ENCODE measurements at places on chromosomes 4 and X.

DNA sequence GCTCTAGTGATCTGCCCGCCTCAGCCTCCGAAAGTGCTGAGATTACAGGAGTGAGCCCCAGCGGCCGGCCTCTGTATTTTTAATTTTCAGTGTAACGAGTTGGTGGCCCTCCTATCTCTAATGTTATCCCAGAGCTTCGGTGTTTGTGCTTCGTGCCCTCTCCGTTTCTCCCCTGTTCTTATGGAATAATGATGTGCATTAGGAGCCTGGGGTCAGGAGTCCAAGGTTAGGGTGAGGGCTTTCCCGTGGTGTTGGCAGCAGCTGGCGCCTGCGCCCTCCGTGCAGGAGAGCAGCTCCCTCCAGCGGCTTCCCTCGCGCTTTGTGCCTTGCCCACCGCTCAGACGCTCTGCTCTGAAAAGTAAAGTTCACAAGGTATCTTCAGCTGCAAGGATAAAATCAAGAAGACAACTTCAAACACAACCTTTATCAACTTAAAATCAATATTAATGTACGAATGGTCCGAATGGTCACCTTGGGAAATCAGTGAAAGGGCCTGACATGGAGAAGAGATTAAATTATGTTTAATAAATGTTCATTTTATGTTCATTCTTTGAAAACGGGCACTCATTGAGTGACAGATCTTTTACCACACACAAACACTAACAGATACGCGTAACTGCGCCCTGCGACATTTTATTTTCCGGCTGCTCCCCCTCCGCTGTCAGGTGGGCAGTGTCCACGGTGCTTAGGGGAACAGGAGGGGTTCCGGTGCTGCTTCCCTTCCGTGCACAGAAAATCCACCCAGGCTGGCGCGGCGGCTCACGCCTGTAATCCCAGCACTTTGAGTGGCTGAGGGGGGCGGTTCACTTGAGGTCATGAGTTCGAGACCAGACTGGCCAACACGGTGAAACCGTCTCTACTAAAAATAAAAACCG, 62.4 kb downstream of the TRAPPC11 start:
- peak; percentile 39 for DNase-seq

GRCh38 chr4:101114936-101115372, 232.4 kb downstream of the PPP3CA start:
- no peak for DNase-seq

DNA sequence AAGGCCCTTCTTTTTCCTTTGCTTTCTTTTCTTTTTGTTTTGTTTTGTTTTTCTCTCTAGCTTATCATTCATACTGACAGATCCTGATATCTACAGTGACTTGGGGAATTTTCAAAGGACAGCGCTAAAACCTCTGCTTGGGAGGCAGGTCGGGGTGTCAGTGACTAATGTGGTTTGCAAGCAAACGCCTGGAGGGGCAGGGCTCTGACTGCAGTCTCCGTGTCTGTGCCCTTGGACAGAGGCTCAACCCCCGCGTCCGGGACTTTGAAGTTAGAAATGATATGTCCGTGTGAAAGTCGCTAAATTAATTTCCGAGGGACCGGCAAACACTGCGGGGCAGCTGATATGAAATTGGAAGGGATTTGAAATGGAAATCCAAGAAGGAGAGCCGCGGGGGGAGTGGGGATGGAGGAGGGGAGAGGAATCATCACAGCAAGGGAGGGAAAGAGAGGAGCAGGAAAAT, 312.4 kb downstream of the DHRSX start:
- no peak for DNase-seq

GRCh38 chr4:150207871-150208270, 129.6 kb downstream of the DCLK2 start:
- no peak for DNase-seq

- no peak for DNase-seq
Observed at GRCh38 chr4:80489798-80490197, 154.3 kb downstream of the CFAP299 start.

DNA sequence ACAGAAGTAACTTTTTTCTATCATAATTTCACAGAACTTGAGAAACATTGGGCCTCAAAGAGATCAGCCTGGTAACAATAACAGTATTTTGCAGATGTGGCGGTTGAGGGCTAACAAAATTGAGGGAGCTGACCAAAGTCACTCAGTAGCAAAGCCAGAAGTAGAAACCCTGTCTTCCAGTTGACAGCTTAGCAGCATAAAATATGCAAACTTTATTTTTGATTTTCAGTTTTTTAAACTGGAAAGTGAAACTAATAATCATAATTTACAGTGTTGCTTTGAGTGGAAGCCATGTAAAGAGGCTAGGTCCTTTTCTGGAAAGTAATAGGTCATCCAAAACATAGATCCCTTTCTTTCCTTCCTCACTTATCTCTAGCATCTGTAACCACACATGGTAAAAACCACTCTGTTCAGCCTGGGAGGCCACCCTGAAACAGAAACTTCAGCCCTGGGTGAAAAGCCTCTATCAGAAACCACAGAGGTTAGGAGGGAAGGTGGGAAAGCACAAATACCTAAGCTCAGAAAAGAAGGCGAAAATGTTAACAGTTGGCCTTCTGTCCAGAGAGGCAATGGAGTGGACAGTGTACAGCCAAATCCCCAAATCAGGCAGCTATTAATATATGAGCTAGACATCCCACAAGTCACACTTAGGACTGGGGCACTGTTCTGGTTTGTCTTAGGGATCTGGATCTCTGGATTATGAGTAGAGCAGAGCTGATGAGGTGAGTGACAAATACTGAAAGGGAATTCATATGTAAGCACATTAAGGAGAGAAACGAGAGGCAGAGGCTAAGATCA, 61.1 kb upstream of the ARSJ start:
- no peak for DNase-seq

GRCh38 chr4:112514647-112515197, 1.3 kb downstream of the NEUROG2 start:
- DNase-seq, result no peak

- DNase-seq, result no peak
Observed at GRCh38 chrX:120022763-120023162, 54.7 kb downstream of the RHOXF2B start.

GRCh38 chr4:145498430-145498829, 16.8 kb downstream of the SMAD1 start:
- no peak for DNase-seq

GRCh38 chrX:119093991-119094735, 21.4 kb downstream of the CT47C1 start:
- no peak for DNase-seq

GRCh38 chr4:53174823-53175222, 191.0 kb downstream of the SCFD2 start:
- no peak for DNase-seq

DNA sequence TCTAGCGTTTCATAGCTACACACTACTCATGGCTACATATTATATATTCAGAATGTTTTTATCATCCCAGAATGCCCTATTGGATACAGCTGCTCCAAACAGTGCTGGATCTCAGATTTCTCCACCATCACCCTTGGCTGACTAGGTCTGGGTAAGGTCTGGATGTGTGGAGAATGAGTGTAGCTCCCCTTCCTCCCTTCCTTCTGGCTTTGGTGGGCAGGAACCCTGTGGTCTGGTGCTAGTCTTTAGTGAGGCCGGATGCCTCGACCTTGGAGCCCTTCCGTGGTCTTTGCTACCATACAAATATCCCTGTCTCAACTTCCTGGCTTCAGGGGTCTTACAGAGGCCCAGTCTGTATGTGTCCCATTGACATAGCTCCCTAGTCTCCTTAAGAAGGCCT, 52.1 kb upstream of the KDR start:
- no peak for DNase-seq

- no peak for DNase-seq
Observed at GRCh38 chr4:30538794-30539193, 181.4 kb upstream of the PCDH7 start.

GRCh38 chr4:150381609-150382008, 200.3 kb upstream of the MAB21L2 start:
- DNase-seq, result no peak

DNA sequence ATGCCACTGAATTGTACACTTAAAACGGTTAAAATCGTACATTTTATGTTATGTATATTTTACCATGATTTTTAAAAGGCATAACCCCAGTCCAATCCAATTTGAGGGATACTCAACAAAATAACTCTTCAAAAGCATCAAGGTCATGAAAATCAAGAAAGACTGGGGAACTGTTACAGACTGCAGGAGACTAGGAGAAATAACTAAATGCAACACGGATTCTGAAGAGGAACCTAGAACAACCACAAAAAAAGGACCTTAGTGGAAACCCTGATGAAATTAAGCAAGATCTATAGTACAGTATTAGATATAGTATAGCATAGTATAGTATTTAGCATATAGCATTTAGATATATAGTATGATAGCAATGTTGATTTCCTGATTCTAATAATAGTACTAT, 26.8 kb downstream of the SH3KBP1 start:
- no peak for DNase-seq

- no peak for DNase-seq
Observed at GRCh38 chr4:13642170-13642950, 14.8 kb upstream of the BOD1L1 start.

DNA sequence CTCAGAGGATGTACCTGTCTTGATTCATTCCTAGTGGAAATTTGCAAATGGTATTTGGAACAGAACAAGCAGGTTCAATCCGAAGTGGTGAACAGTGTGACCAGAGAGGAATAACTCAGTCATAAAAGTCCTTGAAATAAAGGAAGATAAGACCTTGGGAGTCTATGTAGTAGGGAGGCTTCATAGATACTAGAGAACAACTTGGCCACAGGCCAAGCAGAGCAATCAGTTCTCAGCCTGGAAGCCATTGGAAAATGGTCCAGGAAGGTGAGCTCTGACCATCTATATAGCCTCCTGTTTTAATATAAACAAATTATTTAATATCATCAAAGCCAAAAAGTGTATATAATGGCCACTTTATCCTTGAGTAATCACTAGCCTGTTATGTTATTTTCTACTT, 11.3 kb downstream of the TXK start:
- DNase-seq, result no peak

- DNase-seq, result no peak
Observed at GRCh38 chrX:58025979-58026378, 115.7 kb upstream of the ZXDA start.

- DNase-seq, result no peak
Observed at GRCh38 chr4:1547856-1548826, 136.0 kb downstream of the FAM53A start.

DNA sequence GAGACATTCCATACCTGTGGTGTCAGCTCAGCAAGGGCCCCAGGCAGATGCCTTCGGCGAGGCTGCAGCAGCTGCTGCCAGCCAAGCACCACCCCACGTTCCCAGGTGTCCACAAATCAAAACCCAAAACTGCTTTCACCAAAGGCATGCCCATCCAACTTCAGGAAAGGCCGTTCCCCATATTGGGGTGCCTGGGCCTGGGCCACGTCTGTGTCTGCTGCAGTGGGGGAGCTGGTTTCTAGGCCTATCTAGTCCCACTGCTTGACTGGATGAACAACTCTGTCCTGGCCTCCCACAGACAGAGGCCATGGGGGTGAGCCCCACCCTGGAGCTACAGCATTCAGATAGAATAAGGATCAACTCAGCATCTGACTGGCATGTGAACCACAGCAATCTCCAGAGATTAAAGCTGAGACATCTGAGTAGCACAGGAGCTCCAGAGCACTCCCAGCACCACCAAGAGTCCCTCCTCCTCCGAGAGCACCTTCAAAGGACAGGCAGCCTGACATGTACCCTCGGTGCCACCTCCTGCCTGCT, 37.0 kb downstream of the NAT8L start:
- DNase-seq, result no peak

DNA sequence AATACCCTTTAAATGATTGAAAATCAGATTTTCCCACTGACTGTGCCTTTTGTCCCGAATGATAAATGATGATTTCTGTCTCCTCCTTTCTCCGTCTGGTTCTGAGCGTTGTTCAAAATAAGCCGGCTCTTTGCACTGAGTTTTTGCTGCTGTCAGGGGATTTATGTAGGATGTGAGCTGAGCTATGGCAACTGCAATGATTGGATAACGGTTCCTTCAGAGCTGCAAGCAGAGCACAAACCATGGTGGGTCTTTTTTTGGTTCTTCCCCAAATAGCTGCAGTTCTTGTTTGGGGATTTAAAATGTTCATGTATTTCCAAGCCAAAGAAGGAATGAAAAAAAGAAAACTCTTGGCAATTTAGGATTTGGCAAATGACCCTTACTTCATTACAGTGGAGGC, 124.5 kb upstream of the CASK start:
- no peak for DNase-seq

DNA sequence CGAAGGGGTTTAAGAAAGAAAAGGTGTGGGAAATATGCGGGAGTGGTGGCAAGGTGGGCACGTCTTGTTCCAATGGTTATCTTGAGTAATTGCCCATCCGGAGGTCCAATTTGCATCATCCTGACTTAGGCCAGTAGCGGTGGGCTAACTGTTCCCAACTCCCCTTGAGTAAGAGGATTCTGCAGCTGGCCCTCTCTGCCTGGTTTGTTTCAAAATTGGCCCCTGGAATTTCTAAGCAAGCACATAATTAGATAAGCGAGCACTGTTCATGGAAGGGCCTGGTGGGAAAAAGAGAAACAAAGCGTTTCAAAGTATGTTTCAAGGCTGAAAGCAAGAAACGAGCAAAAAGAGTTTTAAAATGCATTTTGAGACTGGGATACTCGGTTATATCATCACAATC, 198.2 kb downstream of the CEP135 start:
- DNase-seq, result no peak

- DNase-seq, result no peak
Observed at GRCh38 chr4:148048598-148048997, 316.7 kb downstream of the ARHGAP10 start.

DNA sequence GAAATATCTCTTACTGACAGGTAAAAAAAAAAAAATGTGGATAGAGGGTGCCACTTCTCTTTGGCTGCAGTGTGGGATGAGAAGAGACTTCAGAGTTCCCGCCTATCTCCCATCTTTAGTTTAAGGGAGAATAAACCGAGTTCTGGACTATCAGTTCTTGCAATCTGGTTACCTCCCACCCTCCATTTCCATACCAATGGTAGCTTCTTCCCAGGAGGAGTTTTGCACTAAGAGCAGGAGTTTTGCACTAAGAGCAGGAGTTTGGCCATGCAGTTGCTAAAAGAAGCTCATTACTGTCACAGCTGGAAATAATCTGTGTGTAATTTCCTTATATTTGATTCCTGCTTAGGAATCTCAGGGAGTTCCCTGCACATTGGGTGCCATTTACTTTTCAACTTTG, 10.8 kb upstream of the GUCY1B1 start:
- no peak for DNase-seq

- no peak for DNase-seq
Observed at GRCh38 chr4:115259642-115260041, 146.2 kb upstream of the NDST4 start.

GRCh38 chr4:74004668-74005067, 6.2 kb upstream of the CXCL5 start:
- no peak for DNase-seq
